HCT116 (cell line): ENCODE measurements at places on chromosomes 3 and 15.

DNA sequence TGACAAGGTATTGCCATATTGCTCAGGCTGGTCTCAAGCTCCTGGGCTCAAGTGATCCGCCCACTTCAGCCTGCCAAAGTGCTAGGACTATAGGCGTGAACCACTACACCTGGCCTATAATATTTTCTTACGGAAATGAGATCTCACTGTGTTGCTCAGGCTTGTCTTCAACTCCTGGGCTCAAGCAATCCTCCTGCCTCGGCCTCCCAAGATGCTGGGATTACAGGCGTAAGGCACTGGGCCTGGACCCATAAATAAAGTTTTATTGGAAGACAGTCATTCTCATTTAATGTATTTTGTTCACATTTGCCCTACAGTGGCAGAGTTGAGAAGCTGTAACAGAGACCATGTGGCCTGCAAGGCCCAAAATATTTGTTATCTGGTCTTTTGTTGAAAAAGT, 142.1 kb downstream of the RBPMS2 start:
- no peak for DNase-seq
- no peaks in the 10 kb centered on the region for H3K36me3 ChIP-seq
- H3K27ac ChIP-seq, result no peak overlapping the region
- H3K4me1 ChIP-seq, result peaks cover 16% of the 10 kb centered on the region; the same call in 1 of the 2 replicates
- H3K4me3 ChIP-seq, result no peak overlapping the region
- H3K27me3 ChIP-seq, result no peaks in the 10 kb centered on the region

DNA sequence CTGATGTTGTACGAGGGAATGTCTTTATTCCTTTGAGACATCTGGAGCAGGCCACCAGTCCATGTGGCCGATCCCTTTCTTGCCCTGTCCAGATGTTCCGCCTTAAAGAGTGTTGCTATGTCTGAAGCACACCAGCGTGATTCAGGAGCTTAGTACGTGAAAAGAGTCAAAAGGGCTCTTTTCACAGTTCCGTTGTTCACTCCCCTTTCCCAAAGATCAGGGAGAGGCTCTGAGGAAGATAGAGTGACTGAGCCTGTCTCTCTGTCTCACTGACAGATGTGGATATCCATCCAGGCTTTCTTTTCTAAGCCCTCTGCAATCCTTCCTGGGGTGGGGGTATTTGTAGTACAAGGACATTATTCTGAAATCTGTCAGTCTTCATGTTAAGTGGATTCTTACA, 262.5 kb upstream of the LRTM1 start:
- no peaks in the 10 kb centered on the region for H3K4me1 ChIP-seq
- H3K4me3 ChIP-seq, result no peak overlapping the region
- H3K27ac ChIP-seq, result no peak overlapping the region

- H3K4me1 ChIP-seq, result no peaks in the 10 kb centered on the region
- H3K4me3 ChIP-seq, result no peak overlapping the region
- DNase-seq, result no peak
- no peaks in the 10 kb centered on the region for H3K36me3 ChIP-seq
- no peaks in the 10 kb centered on the region for H3K27me3 ChIP-seq
Measured at GRCh38 chr15:26773917-26774316, 1.1 kb upstream of the GABRB3 start.

DNA sequence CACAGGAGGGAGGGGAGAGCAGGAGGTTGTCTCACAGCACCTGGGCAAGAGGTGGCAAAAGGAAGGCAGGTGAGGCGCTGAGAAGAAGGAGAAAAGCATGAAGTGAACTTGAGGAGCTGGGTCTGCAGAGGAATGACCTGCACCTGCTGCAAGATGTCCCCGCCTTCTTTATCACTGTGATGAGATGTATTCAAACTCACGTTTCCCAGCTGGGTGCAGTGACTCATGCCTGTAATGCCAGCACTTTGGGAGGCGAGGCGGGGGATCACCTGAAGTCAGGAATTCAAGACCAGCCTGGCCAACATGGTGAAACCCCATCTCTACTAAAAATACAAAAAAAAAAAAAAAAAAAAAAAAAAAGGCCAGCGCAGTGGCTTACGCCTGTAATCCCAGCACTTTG, 22.2 kb upstream of the ZNF710 start:
- no peaks in the 10 kb centered on the region for H3K36me3 ChIP-seq
- H3K27me3 ChIP-seq, result no peaks in the 10 kb centered on the region
- H3K4me3 ChIP-seq, result no peak overlapping the region

GRCh38 chr15:67575039-67575502, 32.6 kb downstream of the MAP2K5 start:
- no peaks in the 10 kb centered on the region for H3K36me3 ChIP-seq
- H3K4me3 ChIP-seq, result no peak overlapping the region
- no peak overlapping the region for H3K27ac ChIP-seq
- no peaks in the 10 kb centered on the region for H3K4me1 ChIP-seq
- H3K27me3 ChIP-seq, result no peaks in the 10 kb centered on the region

DNA sequence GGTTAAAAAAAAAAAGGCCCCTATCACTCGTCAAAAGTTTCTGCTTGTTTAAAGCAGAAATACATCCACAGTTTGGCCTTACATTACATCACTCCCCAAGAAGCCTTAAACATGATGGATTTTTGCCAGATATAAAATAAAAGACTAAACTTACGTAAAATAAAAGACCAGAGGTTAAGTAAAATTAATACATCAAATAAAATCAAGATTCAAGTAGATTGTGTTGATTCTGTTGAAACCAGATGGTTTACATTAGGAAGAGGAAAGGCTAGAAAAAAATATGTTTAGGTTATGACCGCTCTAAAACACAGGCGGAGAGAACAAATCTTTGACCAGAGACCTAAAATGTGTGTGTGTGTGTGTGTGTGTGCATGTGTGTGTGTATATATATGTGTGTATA, 104.1 kb downstream of the DUT start:
- H3K4me1 ChIP-seq, result peaks cover 5% of the 10 kb centered on the region; the same call in 1 of the 2 replicates
- DNase-seq, result no peak
- H3K36me3 ChIP-seq, result no peaks in the 10 kb centered on the region

- no peak overlapping the region for H3K4me3 ChIP-seq
- H3K27ac ChIP-seq, result no peak overlapping the region
- no peaks in the 10 kb centered on the region for H3K36me3 ChIP-seq
- no peak for DNase-seq
Measured at GRCh38 chr15:64808785-64809453, 16.5 kb downstream of the PIF1 start.

- no peaks in the 10 kb centered on the region for H3K36me3 ChIP-seq
- H3K4me3 ChIP-seq, result no peak overlapping the region
- no peaks in the 10 kb centered on the region for H3K27me3 ChIP-seq
- no peaks in the 10 kb centered on the region for H3K4me1 ChIP-seq
- DNase-seq, result no peak
Measured at GRCh38 chr3:62159709-62160092, 213.6 kb downstream of the FEZF2 start.

GRCh38 chr3:74410276-74410941, 204.1 kb downstream of the CNTN3 start:
- DNase-seq, result no peak
- H3K4me3 ChIP-seq, result no peak overlapping the region
- H3K4me1 ChIP-seq, result no peaks in the 10 kb centered on the region
- H3K36me3 ChIP-seq, result no peaks in the 10 kb centered on the region
- H3K27ac ChIP-seq, result no peak overlapping the region

DNA sequence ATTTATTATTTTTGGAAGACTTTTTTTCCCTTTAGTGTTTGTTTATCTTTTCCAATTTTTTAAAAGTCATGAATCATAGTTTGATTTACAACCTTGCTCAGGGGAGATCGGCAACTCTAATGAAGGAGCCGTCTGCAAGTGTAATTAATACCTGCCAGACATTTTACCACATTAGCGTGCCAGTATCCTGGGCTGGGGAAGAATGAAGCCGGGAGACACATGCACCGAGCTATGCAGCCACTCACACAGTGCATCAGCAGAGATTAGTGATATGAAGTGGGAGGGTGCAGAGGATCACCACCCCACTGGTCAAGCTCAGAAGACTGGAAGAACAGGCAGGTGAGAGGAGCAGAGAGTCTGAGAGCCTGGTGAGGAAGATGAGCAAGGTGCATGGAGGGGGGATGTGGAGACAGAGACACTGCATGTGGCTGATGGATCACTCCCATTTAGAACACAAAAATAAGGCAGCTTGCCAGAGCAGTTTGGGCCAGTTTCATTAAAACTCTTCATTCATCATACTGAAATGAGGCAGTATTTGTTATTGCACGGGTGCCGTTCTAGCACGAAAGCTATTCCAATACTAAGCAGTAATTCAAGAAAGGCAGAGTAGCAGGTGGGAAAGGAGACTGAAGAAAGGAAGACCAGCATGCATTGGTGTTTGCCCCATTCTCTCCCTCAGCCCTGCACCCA, 821.6 kb downstream of the TUSC7 start:
- H3K4me3 ChIP-seq, result no peak overlapping the region
- no peaks in the 10 kb centered on the region for H3K36me3 ChIP-seq
- DNase-seq, result no peak
- H3K4me1 ChIP-seq, result no peaks in the 10 kb centered on the region
- no peak overlapping the region for H3K27ac ChIP-seq
